Bronchial smooth muscle cell (primary cell): ENCODE measurements at places on chromosomes 5 and 9. TPM values are rescaled to one million over a fixed set of nuclear protein-coding genes. Genes with fewer than 3 reads are reported as not detected.

Gene IL13
- total RNA-seq, result 0.16 TPM in 1 of 2 replicates, not detected in the other

Gene RANBP3L
- total RNA-seq, result under 0.01 and 1.1 TPM in 2 replicates

Gene ADAMTSL2
- under 0.01 TPM in 1 of 2 replicates, not detected in the other for total RNA-seq

Gene PCDHB10
- total RNA-seq, result 0.47 and 1.4 TPM in 2 replicates

Gene CDX1
- total RNA-seq, result not detected in 2 replicates

Gene THBS4
- 1.6 and 3.4 TPM in 2 replicates for total RNA-seq

Gene AMBP
- 0.16 and 0.86 TPM in 2 replicates for total RNA-seq

Gene PDE6A
- not detected in 2 replicates for total RNA-seq

Gene WDR38
- total RNA-seq, result not detected in 2 replicates

Gene FST
- 29.1 and 66.0 TPM in 2 replicates for total RNA-seq

Gene HMMR
- total RNA-seq, result 0.86 and 4.7 TPM in 2 replicates

Gene ADAMTS6
- total RNA-seq, result 37.8 and 49.9 TPM in 2 replicates

Gene CARD6
- total RNA-seq, result 11.8 and 12.1 TPM in 2 replicates

Gene SOHLH1
- total RNA-seq, result not detected in 2 replicates

Gene PRRC2B
- total RNA-seq, result 30.4 and 36.3 TPM in 2 replicates

Gene TRMO
- total RNA-seq, result 11.7 and 17.9 TPM in 2 replicates

Gene PPP2R2B
- total RNA-seq, result under 0.01 TPM in 1 of 2 replicates, not detected in the other

Gene DMGDH
- total RNA-seq, result 1.6 and 5.1 TPM in 2 replicates

Gene UBE2R2
- 17.8 and 18.8 TPM in 2 replicates for total RNA-seq
